ENCODE measurements at places on chromosomes 13 and 19.

GRCh38 chr19:40923934-40924391 is 41.9 kb upstream of the CYP2A7 start:
- H3K4me3 ChIP-seq, result no peak overlapping the region
- DNase-seq, result no peak
- no peaks in the 10 kb centered on the region for H3K36me3 ChIP-seq
- no peak overlapping the region for H3K27ac ChIP-seq
- no peaks in the 10 kb centered on the region for H3K4me1 ChIP-seq

DNA sequence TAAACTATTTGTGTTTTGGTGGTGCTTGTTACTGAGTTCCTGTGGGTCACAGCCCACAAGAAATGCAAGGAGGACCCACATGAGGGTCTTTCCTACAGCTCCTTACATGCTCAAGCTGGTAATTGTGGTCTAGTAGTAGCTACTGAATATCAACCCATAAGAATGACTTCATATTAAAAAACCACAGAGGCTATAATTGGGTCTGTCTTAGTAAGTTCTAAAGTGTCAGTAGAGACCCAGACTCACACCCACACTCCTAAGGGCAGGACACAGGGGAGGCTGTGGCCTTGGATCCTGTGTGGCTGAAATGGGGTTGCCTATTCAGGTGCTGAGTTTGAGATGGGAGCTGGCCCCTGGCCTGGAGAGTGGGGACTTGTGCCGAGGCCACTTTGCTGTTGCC is 19.6 kb downstream of the TFDP1 start:
- no peak overlapping the region for H3K27ac ChIP-seq
- no peaks in the 10 kb centered on the region for H3K36me3 ChIP-seq
- no peak overlapping the region for H3K4me3 ChIP-seq
- DNase-seq, result no peak
- no peaks in the 10 kb centered on the region for H3K4me1 ChIP-seq
- no peaks in the 10 kb centered on the region for H3K27me3 ChIP-seq

GRCh38 chr13:98939660-98940191 is 38.1 kb downstream of the DOCK9 start:
- no peaks in the 10 kb centered on the region for H3K36me3 ChIP-seq
- DNase-seq, result no peak
- H3K27me3 ChIP-seq, result no peaks in the 10 kb centered on the region
- H3K4me1 ChIP-seq, result no peaks in the 10 kb centered on the region
- no peak overlapping the region for H3K27ac ChIP-seq

DNA sequence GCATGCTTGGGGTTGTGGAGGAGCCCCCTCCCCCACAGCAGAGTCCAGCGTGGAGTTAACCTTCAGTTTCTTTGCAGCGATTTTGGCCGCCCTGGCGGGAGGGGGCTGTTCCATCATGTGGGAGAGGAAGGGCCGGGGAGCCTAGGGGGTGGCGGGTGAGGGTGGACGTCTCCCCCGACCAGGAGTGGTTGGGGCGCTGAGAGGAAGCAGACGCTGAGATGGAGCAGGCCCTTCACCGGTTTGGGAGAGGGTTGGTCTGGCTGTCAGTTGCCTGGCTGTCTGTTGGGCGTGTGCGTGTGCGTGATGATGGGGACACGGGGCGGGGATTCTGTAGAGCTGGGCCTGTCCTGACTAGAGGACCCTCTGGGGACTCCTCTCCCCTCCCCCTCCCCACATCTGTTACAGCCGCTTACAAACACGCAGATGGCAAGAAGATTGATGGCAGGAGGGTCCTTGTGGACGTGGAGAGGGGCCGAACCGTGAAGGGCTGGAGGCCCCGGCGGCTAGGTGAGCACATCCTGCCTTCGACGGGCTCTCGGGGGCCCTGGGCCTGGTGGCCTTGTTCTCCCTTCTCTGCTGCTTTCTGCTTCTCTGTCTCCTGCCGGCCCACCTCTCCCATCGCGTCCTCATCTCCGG is 9.8 kb upstream of the LIN7B start:
- DNase-seq, result no peak
- peaks cover 91% of the 10 kb centered on the region for H3K36me3 ChIP-seq
- no peak overlapping the region for H3K27ac ChIP-seq
- no peaks in the 10 kb centered on the region for H3K4me1 ChIP-seq

DNA sequence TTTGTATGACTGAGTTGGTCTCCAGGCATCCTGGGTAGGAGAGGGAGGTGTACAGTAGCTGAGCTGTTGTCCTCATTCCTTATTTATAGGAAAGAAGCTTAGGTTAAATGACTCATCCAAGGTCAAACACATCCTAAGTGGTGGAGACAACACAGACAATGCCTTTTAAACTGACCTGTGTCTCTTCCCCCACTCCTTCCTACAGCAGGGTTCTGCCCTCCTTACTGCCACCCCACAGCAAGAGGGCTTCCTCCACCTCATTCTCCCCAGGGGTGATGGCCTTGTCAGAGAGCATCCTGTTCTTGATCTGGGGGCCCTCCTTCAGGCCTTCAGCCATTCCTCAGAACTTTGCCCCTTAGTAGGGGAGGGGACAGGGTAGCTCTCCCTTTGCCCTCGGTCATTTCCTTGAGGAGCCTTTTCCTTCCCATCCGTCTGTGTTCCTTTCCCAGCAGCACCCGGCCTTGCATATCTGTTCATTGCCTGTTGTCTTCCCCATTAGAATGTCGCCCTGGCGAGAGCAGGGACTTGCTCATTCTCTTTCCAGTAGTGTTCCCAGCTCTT is 48.2 kb upstream of the GPI start:
- H3K4me3 ChIP-seq, result no peak overlapping the region
- peaks cover 6% of the 10 kb centered on the region for H3K36me3 ChIP-seq
- H3K27me3 ChIP-seq, result no peaks in the 10 kb centered on the region
- no peak for DNase-seq

- H3K4me3 ChIP-seq, result no peak overlapping the region
- H3K4me1 ChIP-seq, result no peaks in the 10 kb centered on the region
- no peaks in the 10 kb centered on the region for H3K27me3 ChIP-seq
- DNase-seq, result no peak
- H3K36me3 ChIP-seq, result no peaks in the 10 kb centered on the region
Observed at GRCh38 chr13:87736849-87737385, 65.7 kb downstream of the SLITRK5 start.

DNA sequence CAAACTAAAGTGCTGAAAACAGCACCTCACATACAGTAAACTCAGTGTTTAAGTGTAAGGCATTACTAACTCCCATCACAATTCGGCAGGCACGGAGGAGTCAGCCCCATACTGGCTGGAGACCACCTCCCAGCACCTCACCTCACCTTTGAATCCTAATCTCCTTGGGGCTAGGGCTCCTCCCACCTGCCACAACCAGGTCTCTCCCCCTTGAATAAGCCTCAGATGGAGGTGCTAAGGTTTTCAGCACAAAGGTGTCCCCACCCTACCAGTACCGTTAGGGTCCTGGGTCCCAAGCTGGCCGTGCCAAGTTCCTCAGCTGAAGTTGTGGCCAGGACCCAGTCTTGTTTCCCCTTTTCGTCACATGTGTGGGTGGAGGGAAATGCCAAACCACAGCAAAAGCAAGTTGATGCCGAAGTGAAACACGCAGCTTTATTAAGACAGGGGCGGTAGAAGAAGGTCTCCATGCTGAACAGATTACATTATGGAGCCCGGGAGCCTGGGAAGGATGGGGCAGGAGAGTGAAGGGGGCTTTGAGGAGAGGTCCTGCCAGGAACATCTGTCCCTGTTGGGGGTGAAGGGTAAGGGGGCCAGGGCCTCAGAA is at the start of gene IGFLR1:
Gene IGFLR1, minus strand, starts transcription at position 332 of the 604 bp plus-strand sequence. CDS start 1,272 bp downstream, outside the sequence.
- H3K27ac ChIP-seq, result peak within 1 kb of the TSS; percentile 79
- DNase-seq, result no peak
- peaks cover 27% of the 10 kb centered on the region for H3K36me3 ChIP-seq
- H3K27me3 ChIP-seq, result no peaks in the 10 kb centered on the region
- H3K4me1 ChIP-seq, result peaks cover 35% of the 10 kb centered on the region

GRCh38 chr13:108407495-108407894 is 138.0 kb downstream of the TNFSF13B start:
- no peaks in the 10 kb centered on the region for H3K36me3 ChIP-seq
- H3K4me1 ChIP-seq, result no peaks in the 10 kb centered on the region

DNA sequence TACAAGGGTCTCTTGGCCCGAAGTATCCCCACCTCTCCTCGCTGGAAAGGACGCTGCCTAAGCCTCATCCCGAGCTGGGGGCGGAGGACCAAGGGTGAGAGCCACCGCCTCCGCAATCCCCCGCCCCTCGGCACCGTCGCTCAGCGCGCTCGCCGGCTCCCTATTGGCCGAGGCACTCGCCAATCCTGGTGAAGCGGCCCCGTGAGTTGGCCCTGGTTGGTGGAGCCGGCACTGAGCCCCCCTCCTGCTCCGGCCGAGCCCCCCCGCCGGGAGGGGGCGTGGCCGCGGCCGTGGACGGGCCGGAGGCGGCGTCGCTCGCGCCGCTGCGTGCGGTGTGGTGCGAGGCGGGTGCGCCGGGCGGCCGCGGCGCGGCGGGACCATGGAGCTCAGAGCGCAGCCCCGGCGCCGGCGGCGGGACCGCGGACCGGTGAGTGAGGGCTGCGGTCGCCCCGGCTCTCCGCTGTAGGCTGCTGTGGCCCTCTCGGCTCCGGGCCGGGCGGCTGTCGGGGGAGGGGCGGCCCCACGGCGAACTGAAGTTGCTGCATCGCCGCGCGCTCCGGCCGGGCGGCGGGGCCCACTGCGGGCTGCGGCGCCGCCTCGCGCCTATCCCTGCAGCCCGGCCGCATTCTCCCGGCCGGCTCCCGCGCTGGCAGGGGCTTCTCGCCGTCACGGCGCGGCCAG is at the start of gene WASF3:
Gene WASF3, plus strand, starts transcription at position 291 of the 681 bp plus-strand sequence. CDS start 84,588 bp downstream, outside the sequence.
- no peaks in the 10 kb centered on the region for H3K4me1 ChIP-seq
- DNase-seq, result peak; percentile 90
- H3K4me3 ChIP-seq, result peak within 1 kb of the TSS; percentile 60
- no peaks in the 10 kb centered on the region for H3K36me3 ChIP-seq
- peak within 1 kb of the TSS; percentile 69 for H3K27ac ChIP-seq

Data from tibial artery (tissue), 4 donors.